ENCODE measurements at places on chromosomes 7 and 10.

DNA sequence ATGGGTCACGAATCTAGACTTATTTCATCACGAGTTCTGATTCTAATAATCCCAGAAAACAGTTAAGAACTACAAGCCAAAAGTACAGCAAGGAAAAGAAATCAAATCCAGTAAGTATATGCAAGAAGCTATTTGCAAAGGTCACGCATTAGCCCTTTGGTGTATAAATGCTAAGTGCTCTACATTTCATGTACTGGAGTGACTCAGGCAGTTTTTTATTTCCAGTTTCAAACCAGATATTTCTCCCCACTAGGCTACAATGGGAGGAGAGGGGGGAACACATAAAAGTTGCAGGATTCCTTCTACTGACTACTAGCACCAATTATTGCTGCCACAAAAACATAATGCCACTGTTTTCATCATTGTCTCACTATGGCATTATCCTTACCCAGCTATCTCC lies 148.0 kb downstream of the NRCAM start:
- no peak for DNase-seq

GRCh38 chr7:90719155-90719554 lies 123.0 kb downstream of the CDK14 start:
- DNase-seq, result no peak

- peak; percentile 19 for DNase-seq
Measured at GRCh38 chr10:46077141-46077554, 31.1 kb upstream of the MSMB start.

- no peak for DNase-seq
Measured at GRCh38 chr7:139059905-139060304, 24.1 kb upstream of the ZC3HAV1L start.

GRCh38 chr7:55513868-55514267 lies 58.4 kb downstream of the VOPP1 start:
- DNase-seq, result no peak

DNA sequence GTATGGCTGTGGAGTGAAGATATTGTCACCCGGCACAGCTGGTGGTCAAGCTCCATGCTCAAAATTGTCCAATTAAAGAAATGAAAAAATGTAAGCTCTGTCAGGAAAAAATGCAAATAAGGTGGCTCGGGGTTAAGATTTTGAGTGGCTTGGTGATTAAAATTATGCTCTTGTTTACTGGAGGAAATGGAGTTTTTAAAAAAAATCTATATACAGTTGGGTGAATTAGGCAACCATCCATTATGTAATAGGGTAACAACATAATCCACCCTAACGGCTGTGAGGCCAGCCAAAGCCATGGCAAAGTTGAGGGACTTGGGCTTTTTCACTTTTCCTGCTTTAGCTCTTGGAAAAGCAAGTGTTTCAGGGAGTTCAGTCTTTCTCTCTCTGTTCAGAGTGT lies 260.8 kb upstream of the HABP2 start:
- no peak for DNase-seq

GRCh38 chr10:14510346-14510745 lies 179.6 kb upstream of the FRMD4A start:
- no peak for DNase-seq

DNA sequence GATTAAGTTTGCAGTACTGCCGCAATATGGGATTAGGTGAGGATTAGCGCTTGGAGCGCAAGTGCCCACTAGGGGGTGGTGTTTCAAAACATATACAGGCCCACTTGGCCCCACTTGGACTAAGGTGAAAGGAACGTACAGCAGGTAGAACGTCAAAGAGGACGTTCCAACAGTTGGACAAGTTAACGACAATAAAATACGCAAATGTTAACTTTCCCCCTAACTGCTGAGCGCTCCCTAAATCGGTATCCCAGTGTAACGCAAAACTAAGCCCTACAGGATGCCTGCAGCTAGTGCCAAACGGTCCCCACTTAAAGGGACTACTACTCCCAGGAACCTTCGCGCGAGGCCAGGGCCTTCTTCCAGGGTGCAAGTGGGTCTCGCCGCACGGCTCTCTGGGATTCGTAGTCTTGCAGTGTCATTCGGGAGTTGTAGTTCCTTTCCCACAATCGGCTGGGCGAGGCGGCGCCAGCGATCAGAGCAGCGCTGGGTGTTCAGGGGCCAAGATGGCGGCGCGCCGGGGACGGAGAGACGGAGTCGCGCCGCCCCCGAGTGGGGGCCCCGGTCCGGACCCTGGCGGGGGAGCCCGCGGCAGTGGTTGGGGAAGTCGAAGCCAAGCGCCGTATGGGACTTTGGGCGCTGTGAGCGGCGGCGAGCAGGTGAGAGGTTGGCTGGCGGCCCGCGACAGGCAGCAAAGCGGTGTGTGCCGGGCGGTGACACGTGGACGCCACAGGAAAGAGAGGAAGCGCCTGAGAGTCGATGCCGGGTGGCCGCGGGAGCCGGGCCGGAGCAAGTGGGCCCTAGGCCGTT lies at the start of gene PPRC1:
Gene PPRC1 (plus strand): TSS at position 478 of the 810 bp plus-strand sequence. CDS start 29 bp downstream, at position 507.
- DNase-seq, result peak; percentile 99

GRCh38 chr10:119398996-119399395 lies 143.5 kb downstream of the RGS10 start:
- no peak for DNase-seq

- DNase-seq, result peak; percentile 81
Measured at GRCh38 chr10:118850418-118851061, 95.8 kb upstream of the CACUL1 start.

DNA sequence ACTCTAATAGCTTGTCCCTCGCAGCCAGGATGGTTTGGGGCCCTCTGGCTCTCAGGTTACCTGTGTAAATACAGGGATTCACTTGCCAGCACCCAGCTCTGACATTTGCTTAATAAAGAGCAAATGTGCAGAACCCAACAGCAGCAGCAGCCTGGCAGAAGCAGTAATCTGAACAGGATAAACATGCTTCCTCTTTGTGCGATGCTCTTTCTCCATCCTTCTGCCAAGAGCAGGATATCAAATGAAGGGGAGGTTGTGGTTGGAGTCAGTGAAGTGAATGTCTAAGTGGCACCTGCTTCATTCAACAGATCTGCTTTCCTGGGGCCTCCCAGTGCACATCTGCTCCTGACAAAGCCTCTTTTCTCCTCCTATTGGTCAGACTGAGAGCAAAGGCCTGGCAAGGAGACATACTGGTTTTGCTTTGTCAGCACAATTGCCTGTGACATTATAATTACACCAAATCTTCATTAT lies 130.3 kb downstream of the NRF1 start:
- no peak for DNase-seq

- DNase-seq, result no peak
Measured at GRCh38 chr10:75352650-75353049, 48.9 kb downstream of the ZNF503 start.

DNA sequence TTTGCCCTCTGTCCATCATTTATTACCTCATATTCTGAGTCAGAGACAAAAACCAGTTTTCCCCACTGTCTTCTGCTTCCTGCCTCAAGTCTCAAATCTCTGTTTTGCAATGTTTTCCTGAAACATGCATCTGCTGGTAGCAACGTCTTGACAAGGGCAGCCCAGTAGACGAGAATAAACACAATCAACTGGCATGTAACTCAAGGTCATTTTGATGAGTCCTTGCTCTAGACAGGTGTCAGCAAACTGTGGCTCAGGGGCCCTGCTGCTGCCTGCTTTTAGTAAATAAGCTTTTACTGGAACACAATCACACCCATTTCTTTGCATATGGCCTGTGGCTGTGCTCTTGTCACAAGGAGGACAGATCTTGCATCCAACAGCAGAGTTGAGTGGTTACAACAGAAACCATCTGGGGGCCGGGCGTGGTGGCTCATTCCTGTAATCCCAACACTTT lies 59.8 kb downstream of the ITIH5 start:
- DNase-seq, result peak; percentile 66
